ENCODE measurements at places on chromosomes 1 and 21.

DNA sequence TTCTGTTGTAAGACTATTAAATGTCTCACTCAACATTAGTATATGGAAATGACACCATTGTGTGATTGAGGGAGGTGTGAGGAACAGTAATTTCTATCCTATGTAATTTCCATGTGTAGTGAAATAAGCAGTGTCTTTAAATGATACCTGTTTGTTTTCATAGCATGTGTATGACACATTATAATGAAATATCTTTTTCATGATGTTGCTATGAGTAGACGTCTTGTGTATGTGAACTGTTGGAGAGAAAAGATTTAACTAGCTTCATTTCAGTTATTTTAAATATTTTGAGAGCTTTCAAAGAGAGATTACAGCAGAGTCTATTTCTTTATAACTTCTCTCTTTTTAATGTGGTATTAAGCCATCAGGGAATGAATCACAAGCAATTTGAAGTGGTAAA lies 71.5 kb upstream of the QSOX1 start:
- no peak for DNase-seq

GRCh38 chr1:17594690-17595601 lies 55.4 kb downstream of the ARHGEF10L start:
- DNase-seq, result no peak

DNA sequence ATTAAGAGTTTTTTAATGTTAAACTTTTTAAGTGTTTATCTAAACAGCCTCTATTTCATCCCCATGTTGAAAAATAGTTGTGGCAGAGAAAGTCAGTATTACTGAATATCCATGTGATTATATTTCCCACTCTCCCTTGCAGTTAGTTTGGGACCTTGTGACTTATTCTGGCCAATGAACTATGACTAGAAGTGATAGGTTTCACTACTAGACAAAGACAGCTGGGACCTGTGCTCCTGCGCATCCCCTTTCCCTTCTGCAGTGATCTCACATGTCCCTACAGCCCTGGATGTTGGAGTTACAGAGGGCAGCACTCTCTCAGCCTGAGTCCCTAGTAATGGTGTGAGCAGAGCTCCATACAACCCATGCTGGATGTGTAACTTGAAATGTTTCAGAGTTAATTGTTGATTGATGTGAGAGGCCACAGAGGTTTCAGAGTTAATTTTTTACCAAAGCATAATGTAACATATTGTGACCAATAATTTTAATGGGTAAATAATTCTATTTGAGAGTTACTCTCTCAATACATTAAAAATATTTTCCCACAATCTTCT lies 18.7 kb upstream of the SAMD13 start:
- no peak for DNase-seq

DNA sequence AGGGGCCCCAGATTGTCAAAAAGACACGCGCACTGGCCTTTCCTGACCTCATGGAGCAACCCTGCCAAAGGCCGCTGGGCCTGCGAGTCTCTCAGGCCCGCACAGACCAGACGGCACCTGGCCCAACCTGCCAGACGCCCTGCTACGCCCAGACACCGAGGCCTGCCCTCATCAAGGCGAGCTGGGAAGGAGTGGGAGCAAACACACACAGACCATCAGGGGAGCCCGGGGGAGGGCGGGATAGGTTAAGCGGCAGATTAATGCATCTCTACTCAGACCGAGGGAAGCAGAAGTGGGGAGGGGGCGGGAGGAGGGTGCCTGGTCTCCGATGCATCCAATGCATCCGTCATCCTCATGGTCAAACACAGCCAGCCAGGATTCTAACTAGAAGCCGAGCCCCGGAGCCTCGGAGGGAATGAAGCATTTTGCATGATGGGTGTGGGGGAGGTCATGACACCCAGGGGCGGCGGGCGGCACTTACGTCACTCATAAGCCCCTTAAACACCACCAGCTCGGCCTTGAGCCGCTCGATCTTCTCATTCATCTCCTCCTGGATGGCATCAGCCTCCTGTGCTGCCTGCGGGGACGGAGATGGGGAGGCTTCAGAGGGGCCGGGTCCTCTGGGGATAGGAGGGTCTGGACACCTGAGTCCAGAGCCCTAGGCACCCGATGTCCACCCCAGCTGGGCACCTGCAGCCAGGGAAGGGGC lies 17.0 kb upstream of the ALDH4A1 start:
- no peak for DNase-seq

DNA sequence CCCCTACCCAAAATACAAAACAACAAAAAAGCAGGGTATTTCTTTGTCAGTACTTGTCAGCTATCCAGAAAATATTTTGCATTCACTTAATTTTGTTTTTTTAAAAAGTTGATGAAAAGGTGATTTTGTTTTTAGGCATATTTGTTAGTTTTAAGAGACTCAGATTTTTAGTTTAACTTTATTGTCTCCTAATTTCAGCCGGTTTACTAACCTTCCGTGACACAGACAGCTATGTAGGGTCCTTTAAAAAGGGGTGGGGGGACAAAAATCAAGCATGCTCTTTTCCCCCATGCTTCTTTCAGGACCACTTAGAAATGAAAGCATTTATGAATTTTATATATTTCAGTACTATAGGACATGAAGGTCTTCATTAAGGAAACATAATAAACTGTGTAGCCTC lies 1.6 kb downstream of the PBX1 start:
- no peak for DNase-seq

- DNase-seq, result no peak
Measured at GRCh38 chr1:42957880-42958487, 684 bp downstream of the SLC2A1 start.

DNA sequence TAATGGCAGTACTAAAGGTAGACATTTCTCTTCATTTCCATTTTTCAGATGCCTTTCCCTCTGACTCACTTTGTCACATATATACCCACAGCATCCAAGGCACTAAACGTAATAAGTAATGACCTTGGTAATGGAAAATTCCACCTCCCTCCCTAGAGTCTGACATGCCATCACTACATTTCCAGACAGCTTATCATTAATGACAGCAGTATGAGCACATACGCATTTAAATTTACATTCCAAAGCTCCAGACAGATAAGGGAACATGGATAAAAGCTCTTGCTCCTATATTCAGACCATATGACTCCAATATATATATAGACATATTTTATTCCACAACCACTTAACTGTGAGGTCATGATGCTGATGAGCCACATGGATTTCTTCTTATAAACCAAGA lies 191.7 kb upstream of the GORAB start:
- no peak for DNase-seq

- no peak for DNase-seq
Measured at GRCh38 chr21:15362458-15362857, 297.7 kb upstream of the NRIP1 start.

GRCh38 chr1:47577303-47578025 lies 139.6 kb downstream of the FOXD2 start:
- DNase-seq, result no peak

- DNase-seq, result peak; percentile 82
Measured at GRCh38 chr1:94926126-94926914, 590 bp downstream of the CNN3 start.

- no peak for DNase-seq
Measured at GRCh38 chr1:24077278-24077978, 34.5 kb downstream of the MYOM3 start.

DNA sequence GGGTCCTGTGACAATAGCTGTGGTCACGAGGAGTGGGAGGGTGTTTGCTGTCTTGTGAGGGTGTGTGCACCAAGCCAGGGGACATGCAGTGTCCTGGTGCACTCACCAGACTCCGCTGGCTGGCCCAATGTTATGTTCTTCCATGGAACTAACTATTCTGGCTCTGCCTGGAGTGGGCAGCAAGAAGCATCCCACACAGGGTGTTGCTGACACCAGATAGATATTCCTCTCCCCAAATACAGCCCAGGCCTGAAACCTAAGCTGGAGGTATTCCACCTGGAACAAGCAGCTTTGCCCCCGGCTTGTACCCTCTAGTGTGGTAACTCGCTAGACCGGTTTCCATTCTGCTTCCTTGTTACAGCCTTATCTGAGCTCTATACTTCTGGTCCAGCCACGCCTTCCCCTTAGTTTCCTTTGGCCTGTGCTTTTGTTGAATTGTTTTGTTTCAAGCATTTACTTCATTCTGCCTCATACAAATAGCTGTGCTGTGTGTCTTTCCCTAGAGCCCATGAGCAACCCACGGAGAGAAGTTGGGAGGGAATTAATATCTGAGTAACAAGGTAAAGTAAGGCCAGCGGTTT lies 14.7 kb upstream of the LY9 start:
- no peak for DNase-seq

DNA sequence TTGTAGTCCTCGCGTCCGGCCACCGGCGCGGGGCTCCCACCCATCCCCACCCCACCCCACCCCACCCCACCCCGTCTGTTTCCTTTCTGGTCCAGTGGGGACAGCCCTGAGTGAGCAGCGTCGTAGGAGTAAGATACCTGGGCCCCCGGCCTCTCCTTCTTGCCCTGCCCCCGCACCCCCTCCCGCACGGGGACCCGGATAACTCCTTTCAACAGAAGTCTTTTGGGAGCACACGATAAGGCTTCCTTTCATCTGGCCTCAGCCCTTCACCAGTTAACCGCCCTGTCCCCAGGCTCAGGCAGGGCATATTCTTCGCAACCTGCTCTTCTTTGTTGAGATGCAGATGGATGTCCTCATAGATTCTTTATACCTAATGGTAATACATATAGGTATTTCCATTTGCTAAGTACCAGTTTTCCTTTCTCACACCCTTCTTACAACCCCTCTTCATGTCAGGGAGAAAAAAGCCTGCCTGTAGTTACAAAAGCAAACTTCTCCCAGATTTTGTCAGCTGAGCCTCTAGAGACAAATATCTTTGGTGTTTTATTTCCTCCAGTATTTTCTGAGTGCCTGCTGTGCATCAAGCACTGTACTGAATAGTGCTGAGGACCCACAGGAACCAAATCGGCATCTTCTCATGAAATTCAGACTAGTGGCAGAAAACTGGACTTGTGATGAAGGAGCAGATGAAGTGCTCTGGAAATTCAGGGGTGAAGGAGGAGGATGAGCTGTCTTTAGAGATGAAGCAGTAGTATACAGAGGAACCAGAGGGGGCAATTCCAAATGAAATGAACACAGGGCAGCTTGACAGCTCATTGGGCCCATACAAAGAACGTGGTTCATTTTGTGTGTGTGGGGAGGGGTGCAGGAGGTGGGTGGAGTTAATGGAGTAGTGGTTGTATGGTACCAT lies 33.6 kb downstream of the SLC2A1 start:
- peak; percentile 55 for DNase-seq

GRCh38 chr1:95006681-95007080 lies 66.1 kb downstream of the ALG14 start:
- DNase-seq, result no peak
